ENCODE measurements at places on chromosomes 7 and 10.

GRCh38 chr10:3806603-3807002 is 21.6 kb upstream of the KLF6 start:
- peak; percentile 59 for DNase-seq

- no peak for DNase-seq
Measured at GRCh38 chr10:66637273-66638036, 288.4 kb upstream of the LRRTM3 start.

DNA sequence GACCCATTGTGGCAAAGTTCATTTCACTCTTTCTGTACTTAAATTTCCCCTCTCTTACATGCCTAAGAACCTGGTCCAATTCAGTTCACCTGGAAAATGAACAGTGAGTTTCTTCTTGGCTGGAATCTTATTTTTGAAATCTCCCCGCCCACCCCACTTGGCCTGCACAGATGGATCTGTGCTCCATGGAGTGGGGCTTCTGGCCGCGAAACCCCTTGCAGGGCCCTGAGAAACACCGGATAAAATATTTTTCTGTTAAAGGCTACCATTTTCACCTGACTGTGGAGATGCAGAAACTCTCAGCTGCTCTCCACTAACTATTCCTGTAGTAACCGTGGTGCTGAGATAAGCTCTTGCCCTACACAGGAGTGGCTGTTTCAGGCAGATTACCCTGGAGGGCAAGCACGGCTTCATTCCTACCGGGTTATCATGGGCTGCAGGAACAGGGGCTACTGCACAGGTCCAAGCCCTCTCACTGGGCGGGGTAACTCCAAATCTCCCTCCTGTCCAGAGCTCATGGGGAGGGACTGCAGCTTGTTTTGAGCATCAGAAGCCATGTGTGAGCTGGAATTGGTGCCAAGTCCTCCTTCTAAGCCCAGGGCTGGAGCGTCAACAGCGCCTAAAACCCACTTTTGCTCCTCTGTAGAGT is 118.9 kb downstream of the PRPF18 start:
- no peak for DNase-seq

- no peak for DNase-seq
Measured at GRCh38 chr10:33460505-33461294, 126.2 kb upstream of the NRP1 start.

DNA sequence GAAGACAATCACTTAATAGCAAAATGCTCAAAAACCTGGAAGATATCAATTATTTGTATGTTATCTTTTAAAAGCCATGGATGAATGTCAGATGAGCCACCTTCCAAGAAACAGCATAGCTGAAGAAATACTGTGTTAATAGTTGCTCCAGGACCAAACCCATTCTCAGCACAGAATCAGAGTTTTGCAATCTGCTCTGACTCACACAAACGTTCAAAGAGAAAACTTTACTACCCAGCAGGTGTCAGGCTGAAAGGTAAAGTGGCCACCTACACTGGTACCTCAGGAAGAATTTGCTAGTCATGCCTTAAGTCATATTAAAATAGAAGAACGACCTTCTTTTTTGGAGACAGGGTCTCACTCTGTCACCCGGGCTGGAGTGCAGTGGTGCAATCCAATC is 526.5 kb downstream of the PARD3 start:
- no peak for DNase-seq

DNA sequence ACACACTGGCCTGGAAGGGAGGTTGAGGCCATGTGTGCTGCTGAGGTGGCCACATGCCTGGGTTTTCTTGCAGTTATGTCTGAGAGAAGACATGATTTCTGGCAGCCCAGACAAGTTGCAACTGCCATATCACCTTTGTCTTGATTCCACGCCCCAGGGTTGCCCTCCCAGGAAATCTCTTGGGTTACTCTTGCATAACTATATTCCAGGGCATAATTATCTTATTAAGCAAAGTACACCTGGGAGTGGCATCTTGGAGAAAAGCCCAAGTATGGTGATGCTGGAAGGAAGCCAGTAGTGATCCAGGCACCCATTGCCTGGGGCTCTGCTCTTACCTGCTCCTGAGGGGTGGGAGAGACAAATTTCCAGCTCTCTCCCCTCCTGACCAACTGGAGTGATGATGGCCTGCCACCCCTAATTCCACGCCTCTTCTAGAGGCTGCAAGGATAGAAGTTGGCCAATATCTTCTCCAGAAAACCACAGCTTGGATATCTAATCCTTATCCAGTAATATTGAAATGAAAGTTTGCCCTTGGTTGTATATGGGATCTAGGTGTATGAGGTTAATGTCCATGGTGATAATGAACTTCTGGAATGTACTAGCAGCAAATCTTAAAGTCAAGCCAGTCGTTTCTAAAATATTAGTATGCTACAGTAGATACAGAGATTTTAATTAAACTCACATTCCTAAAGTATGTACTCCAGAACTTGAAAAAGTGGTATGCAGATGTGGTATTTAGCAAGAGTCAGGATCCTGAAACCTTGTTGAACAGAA is 5.0 kb downstream of the AKR1B10 start:
- DNase-seq: no peak

GRCh38 chr10:34191406-34191805 is 623.7 kb downstream of the PARD3 start:
- no peak for DNase-seq

- DNase-seq: peak; percentile 35
Measured at GRCh38 chr7:26200038-26200443, 505 bp downstream of the HNRNPA2B1 start.

- no peak for DNase-seq
Measured at GRCh38 chr10:90777621-90778020, 80.2 kb downstream of the HTR7 start.

GRCh38 chr10:93461109-93461806 is 20.9 kb downstream of the MYOF start:
- peak; percentile 84 for DNase-seq

GRCh38 chr7:87510411-87510875 is 35.0 kb upstream of the ABCB4 start:
- DNase-seq: no peak

All from kidney glomerular epithelial cell (primary cell).